ENCODE measurements at places on chromosomes 3 and 15.

- no peak for DNase-seq
Measured at GRCh38 chr3:178586076-178586475, 49.8 kb downstream of the KCNMB2 start.

DNA sequence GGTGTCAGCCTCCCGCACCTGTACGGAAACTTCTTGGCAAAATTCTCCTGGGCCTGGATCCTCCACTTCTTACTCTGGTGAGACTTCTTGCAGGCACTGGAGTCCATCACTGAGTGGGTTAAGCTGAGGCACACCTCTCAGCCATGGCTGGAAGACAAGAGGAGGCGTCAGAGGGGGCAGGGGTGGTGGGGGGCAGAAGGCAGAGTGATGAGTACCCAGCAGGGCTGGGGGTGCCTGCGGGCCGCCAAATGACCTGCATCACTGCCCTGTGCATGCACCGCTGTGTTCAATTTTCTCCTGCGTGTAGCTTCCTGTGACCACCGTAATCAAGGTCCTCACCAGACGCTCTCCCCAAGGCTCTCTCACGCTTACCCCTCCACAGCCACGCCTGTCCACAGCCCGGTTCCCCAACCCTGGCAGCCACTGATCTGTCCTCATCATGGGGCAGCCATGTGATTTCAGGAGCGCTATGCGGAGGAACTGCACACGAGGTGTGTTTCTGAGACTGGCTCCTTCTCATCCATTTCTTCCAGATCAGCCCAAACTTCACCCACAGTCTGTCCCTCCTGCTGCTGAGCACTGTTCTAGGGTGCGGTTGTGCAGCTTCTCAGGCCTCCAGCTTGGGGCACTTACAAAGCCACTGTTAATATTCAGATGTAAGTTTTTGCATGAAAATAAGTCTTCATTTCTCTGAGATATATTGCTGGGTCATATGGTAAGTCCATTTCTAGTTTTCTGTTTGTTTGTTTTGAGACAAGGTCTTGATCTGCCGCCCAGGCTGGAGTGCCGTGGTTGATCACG, 5.2 kb downstream of the C3orf22 start:
- DNase-seq: no peak

- no peak for DNase-seq
Measured at GRCh38 chr3:121654493-121655385, 6.0 kb downstream of the HCLS1 start.

DNA sequence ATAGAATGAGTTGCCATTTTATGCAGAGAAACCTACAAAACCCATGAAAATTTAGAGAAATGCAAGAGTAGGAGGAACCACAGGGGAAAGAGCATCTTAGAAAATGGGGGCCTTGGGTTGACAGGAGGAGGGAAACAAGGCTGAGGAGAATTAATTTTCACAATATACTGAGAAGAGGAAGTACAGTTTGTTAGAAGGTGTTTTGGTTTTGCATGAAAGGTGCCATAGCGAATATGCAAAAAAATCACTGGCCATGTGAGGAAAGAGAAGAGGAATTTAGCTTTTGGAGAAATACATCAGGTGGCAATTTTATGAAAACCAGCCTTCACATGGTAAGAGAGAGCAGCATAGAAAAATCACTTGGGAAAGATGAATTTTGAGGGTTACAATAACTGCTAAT, 413.9 kb upstream of the C2CD4B start:
- DNase-seq: no peak

DNA sequence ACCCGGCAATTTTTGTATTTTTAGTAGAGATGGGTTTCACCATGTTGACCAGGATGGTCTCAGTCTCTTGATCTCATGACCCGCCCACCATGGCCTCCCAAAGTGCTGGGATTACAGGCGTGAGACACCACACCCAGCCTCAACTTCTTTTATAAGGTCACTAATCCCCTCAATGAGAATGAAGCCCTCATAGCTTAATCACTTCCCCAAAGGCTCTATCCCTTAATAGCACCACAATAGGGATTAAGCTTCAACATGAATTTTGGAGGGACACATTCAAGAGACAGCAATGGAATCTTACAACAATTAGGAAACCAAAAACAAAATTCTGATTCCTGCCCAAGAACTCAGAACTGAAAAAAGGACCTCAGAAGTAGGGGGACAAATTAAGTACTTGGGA, 126.8 kb downstream of the ATP1B3 start:
- no peak for DNase-seq

DNA sequence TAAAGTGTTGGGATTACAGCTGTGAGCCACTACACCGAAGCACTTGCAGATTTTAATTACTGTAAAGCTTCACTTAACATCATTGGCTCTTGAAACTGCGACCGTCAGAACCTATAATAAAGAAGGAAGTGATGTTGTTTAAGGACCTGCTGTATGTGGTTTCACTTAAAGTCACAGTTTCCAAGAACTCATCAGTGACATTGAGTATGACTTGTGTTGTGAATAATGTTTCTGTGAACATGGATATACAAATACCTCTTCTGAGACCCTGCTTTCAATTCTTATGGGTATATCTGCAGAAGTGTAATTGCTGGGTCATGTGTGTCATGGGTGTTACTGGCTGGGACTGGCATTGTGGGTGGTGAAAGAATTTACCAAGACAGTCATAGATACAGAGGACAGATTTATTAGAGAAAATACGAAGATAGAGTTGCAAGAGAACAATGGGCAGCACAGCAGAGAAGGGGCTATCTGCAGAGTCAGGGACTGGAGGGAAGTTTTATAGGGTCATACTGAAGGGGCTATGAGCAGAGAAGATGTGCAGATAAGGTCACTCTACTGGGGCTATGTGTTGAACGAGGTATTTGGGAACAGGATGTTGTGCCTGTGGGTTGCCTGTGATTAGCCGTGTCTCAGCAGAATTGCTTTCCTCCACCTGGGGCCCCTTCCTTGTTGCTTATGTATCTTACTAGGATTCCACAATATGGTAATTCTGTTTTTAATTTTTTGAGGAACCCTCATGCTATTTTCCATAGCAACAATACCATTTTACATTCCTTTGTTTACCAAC, 4.5 kb downstream of the NDUFB5 start:
- no peak for DNase-seq

- DNase-seq: no peak
Measured at GRCh38 chr3:48445277-48445882, 1.2 kb upstream of the ATRIP start.

- DNase-seq: no peak
Measured at GRCh38 chr15:46354443-46354842, 719.6 kb downstream of the SQOR start.

GRCh38 chr3:197371591-197372046, 73.2 kb upstream of the DLG1 start:
- peak; percentile 28 for DNase-seq

GRCh38 chr15:47750030-47750739, 32.9 kb downstream of the SEMA6D start:
- peak; percentile 29 for DNase-seq

DNA sequence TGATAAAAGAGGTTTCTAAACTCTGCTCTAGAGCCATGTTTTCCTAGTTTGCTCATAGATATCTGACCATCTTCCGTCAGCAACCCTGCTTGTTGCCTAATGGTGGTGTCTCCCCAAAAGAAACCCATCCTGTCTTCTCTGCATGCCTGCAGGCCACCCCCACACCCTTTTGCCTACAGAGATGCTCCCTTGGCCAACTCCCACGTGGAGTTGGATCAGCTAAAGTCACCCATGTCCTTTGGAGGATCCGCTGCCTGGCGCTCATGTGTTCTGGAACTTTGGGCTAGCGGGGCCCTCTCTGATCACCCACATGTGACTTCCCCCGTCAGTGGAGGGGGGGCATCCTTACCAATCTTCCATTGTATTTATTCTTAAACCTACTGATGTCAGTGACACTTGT, 185.6 kb downstream of the ADAMTS17 start:
- no peak for DNase-seq

GRCh38 chr15:65085990-65086679, 9.6 kb downstream of the KBTBD13 start:
- DNase-seq: peak; percentile 17

DNA sequence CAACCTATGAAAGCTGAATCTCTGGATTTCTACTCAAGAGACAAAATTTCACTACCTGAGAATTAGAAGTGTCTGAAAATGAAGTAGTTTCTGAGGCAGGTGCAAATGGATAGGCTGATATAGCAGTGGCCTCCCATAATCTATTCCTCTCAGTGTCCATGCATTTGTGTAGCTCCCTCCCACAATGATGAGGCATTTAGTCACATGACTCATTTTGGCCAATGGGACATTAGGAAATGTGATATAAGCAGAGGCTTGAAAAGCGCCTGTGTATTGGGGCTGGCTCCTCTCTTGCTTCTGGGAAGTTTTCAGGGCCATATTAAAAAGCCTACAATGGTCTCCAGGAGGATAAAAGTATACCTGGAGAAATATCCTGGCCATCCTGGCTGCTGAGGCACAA, 79.7 kb upstream of the MRPL3 start:
- no peak for DNase-seq

DNA sequence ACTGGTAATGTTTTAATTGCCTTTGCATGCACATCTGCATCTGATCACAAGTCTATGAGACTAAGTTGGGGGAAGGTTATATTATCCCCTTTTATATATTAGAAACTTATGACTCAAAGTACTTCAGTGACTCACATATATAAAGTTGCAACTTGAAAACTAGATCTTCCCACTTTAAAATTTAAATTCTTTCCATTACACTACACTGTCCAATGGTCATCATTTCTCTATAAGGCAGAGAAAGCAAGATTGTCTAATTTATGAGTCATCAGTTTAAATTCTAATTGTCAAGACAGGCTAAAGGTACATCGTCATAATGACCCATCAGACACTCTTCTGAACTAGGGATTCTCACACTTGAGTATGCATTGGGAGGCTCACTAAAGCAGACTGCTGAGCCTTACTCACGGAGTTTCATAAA, 37.9 kb downstream of the CPA3 start:
- DNase-seq: peak; percentile 75

DNA sequence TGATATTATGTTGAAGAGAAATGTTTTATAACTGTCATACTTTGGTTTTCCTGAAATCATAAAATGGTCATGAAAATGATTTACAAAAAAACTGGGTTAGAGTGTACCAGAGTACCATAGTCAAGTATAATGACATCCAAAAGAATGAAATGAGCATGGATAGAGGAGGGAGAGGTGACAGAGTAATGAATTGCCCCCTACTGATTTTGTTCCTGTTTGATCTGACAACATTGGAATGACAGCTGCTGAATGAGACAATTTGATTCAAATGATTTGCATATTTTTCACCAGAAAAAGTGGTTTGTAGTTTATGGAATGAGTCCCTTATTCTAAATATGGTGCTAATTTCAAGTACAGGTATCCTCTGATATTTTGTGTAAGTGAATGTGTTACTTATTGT, 271.7 kb downstream of the CNTN4 start:
- DNase-seq: no peak

DNA sequence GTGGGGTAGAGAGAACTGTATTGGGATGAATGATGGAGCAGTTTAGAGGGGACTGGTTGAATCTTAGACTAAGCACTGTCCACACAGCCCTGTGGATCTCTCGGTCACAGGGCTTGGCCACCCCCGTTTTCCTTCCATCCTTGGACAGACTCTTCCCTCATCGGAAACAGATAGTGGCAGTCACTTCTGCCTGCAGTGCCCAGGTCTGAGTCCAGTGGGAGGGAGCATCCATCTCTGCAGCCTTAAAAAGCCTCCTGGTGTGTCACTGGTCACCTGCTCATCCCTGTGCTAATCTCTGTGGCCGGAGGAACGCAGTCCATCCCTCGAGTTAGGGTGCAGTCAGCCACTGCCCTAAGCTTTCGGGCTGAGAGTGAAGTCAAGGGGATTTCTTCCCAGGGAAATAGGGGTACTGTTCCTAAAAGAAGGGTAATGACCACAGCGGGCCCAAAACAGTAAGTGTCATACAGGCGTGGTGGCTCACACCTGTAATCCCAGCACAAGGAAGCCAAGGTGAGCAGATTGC, 32.0 kb downstream of the PLA2G4D start:
- DNase-seq: no peak

GRCh38 chr15:42736178-42736792, 643 bp downstream of the CDAN1 start:
- DNase-seq: no peak

DNA sequence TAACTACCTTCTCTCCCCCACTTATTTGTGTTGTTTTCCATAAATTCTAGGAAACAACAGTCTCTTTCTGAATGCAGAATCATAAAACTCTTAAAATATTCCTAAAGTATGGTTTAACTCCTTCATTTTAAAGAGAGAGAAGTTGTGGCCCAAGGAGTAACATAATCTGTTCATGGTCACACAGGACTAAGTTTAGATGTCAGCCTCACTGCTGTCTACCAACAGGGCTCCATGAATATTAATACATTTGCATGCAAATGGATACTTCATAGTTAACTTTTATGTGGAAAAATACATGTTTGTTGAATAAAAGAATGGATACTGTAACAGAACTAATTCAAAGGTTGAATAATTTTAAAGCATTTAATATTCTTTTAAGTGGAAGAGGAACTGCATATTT, 18.5 kb upstream of the IL1RAP start:
- no peak for DNase-seq

DNA sequence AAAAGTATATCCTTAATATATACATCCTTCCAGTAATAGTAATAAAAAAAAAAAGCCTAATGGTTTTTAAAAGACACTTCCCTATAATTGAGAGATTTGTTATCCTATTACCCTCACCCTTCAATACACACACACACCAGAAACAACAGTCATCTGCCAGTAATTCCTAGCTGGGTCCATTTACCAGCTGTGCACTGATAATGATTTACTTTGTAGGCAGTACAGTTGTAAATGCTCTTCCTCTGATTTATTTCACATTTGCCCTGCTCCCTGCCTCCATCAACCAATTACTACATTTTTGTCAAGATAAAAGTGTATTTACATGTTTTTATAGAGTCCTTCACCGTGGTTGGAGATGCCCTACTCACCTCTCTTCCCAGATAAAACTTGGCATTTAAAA, 12.4 kb downstream of the TPM1 start:
- peak; percentile 63 for DNase-seq

- DNase-seq: peak; percentile 19
Measured at GRCh38 chr3:116863822-116864589, 154.4 kb downstream of the TUSC7 start.

Data from A172 (cell line).